Mesothelial cell of epicardium (in vitro differentiated cells): ENCODE measurements at places on chromosomes 4 and X.

DNA sequence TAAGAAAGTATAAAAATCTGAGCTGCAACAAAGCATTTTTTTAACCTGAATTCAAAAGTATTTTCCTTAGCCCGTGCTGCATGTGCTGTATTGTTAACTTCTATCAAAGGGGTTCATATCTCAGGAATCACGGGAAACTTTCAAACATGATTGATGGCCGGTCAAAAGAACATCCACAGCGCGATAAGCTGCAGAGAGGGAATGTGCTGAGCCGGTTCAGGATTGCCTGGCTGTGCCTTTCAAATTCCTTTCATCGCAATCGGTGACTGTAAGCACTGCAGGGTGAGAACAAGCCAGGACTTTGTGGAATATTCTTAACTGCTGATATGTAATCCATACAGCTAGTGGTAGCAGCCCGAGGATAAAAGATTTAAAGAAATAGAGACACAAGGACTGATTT, 210.9 kb upstream of the NOCT start:
- H3K36me3 ChIP-seq: no peaks in the 10 kb centered on the region
- H3K4me3 ChIP-seq: peak overlapping the region; percentile 39
- peaks cover 72% of the 10 kb centered on the region for H3K4me1 ChIP-seq
- no peaks in the 10 kb centered on the region for H3K27me3 ChIP-seq
- DNase-seq: no peak
- peak overlapping the region; percentile 83 for H3K27ac ChIP-seq

DNA sequence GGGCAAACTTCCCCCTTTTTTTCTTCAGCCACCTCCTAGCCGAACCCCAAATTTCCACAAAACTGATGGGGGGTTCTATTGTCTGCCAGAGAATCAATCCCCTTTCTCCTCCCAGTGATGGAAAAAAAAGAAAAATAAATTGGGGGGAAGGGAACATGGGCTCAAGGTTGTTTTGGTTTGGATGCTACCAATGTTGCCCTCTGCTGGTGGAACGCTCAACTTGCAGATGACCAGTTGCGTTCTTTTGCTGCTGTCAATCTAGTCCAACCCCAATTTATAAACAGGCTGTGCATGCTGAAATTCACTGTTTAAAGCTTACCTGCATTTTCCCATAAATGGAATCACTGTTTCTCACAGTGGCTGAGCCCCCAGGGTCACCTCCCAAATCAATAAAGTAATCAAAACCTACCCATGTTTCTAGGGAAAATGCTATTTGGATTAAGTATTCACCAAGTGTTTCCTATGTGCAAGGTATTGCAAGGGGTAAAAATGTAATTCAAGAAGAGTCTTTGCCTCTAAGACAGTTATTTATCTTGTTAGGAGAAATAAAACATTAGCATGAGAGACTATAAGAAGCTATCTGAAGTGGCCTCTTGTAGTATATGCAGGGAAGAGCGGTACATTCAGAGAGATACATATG, 116.7 kb upstream of the TMEM164 start:
- no peaks in the 10 kb centered on the region for H3K36me3 ChIP-seq
- no peaks in the 10 kb centered on the region for H3K4me1 ChIP-seq
- no peak overlapping the region for H3K27ac ChIP-seq
- no peak for DNase-seq
- H3K27me3 ChIP-seq: peaks cover 18% of the 10 kb centered on the region

- H3K27ac ChIP-seq: no peak overlapping the region
- peaks cover 7% of the 10 kb centered on the region for H3K36me3 ChIP-seq
- H3K27me3 ChIP-seq: no peaks in the 10 kb centered on the region
- DNase-seq: no peak
Measured at GRCh38 chrX:154025230-154025629, 5.5 kb upstream of the IRAK1 start.

- no peaks in the 10 kb centered on the region for H3K27me3 ChIP-seq
- H3K36me3 ChIP-seq: peaks cover 5% of the 10 kb centered on the region
- H3K4me1 ChIP-seq: peaks cover 12% of the 10 kb centered on the region
- no peak overlapping the region for H3K4me3 ChIP-seq
Measured at GRCh38 chrX:46628460-46629371, 55.2 kb downstream of the CHST7 start.

GRCh38 chr4:64718091-64718490, 308.8 kb upstream of the TECRL start:
- no peaks in the 10 kb centered on the region for H3K36me3 ChIP-seq
- H3K27me3 ChIP-seq: no peaks in the 10 kb centered on the region
- H3K4me3 ChIP-seq: no peak overlapping the region
- no peak overlapping the region for H3K27ac ChIP-seq

GRCh38 chr4:186192066-186192612, 772 bp downstream of the CYP4V2 start:
- H3K4me1 ChIP-seq: peaks cover 25% of the 10 kb centered on the region
- peaks cover 7% of the 10 kb centered on the region for H3K27me3 ChIP-seq
- H3K4me3 ChIP-seq: peak overlapping the region; percentile 85
- H3K27ac ChIP-seq: peak overlapping the region; percentile 85
- H3K36me3 ChIP-seq: peaks cover 8% of the 10 kb centered on the region

GRCh38 chrX:139508099-139508498, 22.4 kb upstream of the F9 start:
- no peaks in the 10 kb centered on the region for H3K36me3 ChIP-seq
- no peak overlapping the region for H3K27ac ChIP-seq
- H3K4me3 ChIP-seq: no peak overlapping the region
- no peaks in the 10 kb centered on the region for H3K4me1 ChIP-seq
- DNase-seq: no peak

DNA sequence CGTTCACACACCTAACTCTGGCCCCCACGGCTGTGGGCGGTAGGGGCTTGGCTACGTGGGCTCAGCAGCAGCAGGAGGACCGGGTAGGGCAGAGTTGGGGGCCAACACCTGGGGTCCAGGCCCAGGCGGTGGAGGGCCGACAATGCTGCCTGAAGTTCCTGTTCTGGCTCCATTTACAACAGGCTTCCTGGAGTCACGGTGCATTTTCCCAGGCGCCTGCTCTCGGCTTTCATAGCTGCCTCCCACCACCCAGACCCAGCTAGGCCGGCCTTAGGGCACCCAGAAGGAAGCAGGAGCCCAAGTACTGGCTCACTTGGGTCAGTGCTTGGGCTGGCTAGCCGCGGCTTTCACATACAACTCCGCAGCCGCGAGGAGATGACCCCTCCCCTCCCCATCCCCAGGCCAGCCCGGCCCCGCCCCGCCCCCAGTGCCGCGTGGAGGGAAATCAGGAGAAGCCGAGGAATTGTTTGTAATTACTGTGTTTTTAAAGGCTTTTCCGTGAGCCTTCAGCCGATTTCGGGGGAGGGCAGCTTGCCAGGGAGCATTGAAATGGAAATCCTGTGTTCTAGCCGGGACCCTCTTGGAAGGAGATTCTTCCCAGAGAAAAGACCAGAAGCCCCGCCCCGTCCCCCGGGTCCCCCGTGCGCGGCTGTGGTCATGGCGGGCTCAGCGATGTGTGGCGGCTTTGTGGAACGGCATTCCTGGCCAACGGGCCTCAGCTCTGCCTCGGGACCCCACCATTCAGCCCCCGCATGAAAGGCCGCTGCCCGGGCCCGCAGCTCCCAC, 28.5 kb downstream of the PJA1 start:
- DNase-seq: no peak
- peak overlapping the region; percentile 96 for H3K27ac ChIP-seq
- peaks cover 48% of the 10 kb centered on the region for H3K4me1 ChIP-seq
- H3K27me3 ChIP-seq: no peaks in the 10 kb centered on the region
- H3K4me3 ChIP-seq: peak overlapping the region; percentile 49

DNA sequence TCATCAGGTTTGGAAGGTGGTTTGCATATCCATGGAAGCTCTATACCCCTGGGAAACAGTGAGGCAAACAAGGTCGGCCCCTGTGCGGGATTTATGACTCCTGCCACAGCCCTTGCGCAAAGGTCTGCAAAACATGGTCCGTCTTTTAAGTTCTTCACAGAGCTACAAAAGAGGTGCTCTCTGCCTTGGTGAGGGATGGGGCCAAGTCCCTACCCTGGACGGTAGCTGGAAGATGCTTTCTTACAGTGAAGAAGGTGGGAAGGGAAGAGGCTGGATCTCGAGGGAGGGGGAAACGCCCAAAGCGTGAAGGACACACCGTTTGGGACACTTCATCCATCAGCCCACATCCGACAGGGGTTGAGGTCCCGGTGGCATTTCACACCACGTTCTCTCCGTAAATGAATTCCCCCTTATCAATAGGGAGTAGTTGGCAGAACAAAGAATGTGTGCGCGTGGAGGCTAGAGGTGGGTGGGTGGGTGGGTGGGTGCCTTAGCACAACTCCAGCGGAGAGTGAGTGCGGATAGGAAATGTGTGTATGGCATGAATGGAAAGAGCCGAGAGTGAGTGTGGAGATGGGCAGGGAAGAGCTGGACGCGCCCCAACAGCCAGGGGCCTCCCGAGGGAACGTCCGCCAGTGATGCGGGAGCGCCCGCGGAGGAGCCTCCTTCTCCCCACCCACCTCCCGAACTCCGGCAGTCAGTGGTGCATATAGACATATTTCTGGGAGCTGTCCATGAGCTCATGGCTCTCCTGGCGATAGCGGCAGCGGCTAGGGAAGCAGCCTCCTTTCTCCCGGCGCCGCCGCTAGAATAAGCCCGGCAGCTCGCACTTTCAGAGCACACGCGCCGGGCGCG, 68.3 kb downstream of the LARP7 start:
- H3K4me3 ChIP-seq: peak overlapping the region; percentile 71
- H3K27ac ChIP-seq: no peak overlapping the region
- no peaks in the 10 kb centered on the region for H3K36me3 ChIP-seq
- peaks cover 71% of the 10 kb centered on the region for H3K27me3 ChIP-seq

- peaks cover 8% of the 10 kb centered on the region for H3K4me1 ChIP-seq
- DNase-seq: no peak
- no peaks in the 10 kb centered on the region for H3K36me3 ChIP-seq
- H3K27me3 ChIP-seq: peaks cover 4% of the 10 kb centered on the region
- no peak overlapping the region for H3K4me3 ChIP-seq
Measured at GRCh38 chr4:70203601-70204000, 8.1 kb downstream of the ODAM start.

DNA sequence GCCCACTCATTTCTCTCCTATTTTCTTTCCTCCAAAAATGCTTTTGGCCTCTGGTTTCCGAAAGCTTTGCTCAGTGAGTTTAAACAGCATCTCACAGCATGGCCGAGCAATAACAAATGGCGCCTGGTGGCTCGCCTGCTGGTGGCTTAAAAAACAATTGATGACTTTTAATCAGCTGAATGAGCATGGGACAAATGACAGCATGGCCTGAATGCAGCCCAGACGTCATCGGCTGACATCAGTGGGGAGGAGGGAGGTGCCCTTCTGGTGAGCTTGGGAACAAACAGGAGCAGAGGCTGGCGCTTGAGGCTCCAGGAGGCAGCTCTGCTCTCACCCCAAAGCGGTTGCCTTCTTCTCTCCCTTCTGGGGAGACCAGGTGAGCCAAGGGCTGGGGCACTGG, 286.4 kb downstream of the BCOR start:
- H3K27ac ChIP-seq: no peak overlapping the region
- DNase-seq: no peak
- no peak overlapping the region for H3K4me3 ChIP-seq
- H3K27me3 ChIP-seq: no peaks in the 10 kb centered on the region
- no peaks in the 10 kb centered on the region for H3K36me3 ChIP-seq

DNA sequence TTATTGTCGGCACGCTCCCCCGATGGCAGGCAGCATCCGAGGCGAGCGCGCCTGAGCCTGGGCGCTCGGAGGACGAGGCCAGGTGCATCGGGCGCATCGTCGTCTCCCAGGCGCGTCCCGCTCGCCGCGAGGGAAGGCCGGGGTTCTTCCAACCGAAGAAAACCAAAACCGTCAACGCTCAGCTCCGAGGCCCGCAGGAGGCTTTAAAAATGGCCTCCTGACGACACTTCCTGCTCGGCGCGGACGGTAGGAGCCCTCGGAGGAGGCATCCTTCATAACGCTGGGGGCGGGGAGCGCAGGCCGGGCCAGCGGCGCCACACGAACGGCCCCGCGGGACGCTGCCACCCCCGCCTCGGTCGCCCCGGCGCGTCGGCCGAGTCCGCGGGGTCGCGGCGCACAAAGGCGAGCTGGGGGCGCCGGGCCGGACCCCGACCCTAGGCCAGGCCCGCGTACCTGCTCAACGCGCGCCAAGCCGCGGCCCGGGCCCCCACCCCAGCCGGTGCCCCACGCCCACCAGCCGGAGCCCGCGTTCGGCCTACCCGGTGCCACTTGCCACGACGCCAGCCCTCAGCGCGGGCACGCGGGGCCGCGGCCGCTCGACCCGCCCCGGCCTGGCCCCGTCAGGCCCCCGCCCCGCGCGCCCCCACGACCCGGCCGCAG, 501 bp downstream of the ZNF518B start:
- no peak for DNase-seq
- H3K27me3 ChIP-seq: peaks cover 26% of the 10 kb centered on the region
- H3K36me3 ChIP-seq: peaks cover 35% of the 10 kb centered on the region

DNA sequence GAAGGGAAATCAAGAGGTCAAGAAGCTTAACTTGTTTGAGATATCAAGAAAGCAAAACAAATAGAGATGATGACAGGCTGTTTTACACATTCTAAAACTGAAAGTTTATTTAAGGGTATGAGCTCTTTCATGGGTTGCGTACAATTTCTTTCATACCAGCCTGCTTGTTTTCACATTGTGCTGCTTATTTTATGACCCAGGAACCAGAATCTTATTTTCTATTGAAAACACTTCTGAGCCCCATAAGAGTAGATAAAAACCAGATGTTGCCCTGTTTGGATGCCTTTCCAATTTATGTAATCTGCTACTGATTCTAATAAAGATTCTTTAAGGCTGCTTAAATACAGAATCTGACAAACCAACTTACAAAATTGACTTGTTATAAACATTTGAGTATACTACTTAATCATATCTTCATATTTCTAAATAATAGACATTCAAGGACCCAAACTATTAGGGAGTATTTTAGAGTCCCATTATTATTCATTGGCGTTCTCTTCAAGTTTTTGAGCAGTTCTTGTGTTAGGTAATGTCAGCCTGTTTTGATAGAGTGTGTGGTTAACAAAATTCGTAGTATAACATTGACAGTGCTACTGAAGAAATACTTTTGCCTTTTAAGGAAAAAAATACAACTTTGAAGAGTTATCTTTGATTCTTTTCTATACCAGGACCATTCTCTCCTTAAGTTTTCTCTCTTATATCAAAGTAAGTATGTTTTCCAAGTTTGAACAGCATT, 74.4 kb downstream of the PDLIM5 start:
- H3K4me1 ChIP-seq: peaks cover 25% of the 10 kb centered on the region
- H3K27me3 ChIP-seq: no peaks in the 10 kb centered on the region
- H3K27ac ChIP-seq: peak overlapping the region; percentile 36
- no peak overlapping the region for H3K4me3 ChIP-seq
- no peak for DNase-seq
- no peaks in the 10 kb centered on the region for H3K36me3 ChIP-seq

GRCh38 chr4:173807347-173807746, 277.3 kb upstream of the HAND2 start:
- no peak overlapping the region for H3K4me3 ChIP-seq
- no peaks in the 10 kb centered on the region for H3K36me3 ChIP-seq
- H3K27ac ChIP-seq: no peak overlapping the region
- no peak for DNase-seq
- peaks cover 17% of the 10 kb centered on the region for H3K4me1 ChIP-seq
- H3K27me3 ChIP-seq: no peaks in the 10 kb centered on the region

DNA sequence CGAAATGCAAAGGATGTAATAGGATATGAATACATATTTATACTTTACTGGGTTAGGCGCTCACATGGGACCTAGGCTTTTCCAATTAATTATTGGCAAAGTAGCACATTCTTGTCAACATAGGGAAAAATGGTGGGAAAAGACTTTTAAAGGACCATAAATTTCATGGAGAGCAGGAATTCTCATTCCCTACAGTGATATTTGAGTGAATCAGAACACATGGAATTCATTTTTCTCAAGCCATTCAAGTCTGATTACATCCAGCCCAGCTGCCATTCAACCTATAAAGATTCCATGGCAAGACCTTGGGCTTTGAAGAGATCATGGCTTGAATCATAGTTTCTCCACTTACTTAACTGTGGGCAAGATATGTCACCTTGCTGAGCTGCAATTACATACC, 150.4 kb downstream of the SOWAHB start:
- H3K4me3 ChIP-seq: no peak overlapping the region
- DNase-seq: no peak
- peaks cover 16% of the 10 kb centered on the region for H3K36me3 ChIP-seq
- peaks cover 37% of the 10 kb centered on the region for H3K4me1 ChIP-seq
